ENCODE measurements at places on chromosomes 1 and 21.
A peak's percentile ranks its signal among the peaks of the same experiment; 100 is the strongest.

GRCh38 chr1:153428791-153429190 is 12.5 kb downstream of the S100A7A start:
- no peak for DNase-seq

- DNase-seq, result no peak
Measured at GRCh38 chr1:149995927-149996326, 14.6 kb downstream of the OTUD7B start.

GRCh38 chr1:234619794-234620247 is 9.8 kb upstream of the IRF2BP2 start:
- DNase-seq, result no peak

- DNase-seq, result peak; percentile 80
Measured at GRCh38 chr1:36285443-36286101, 20.6 kb upstream of the SH3D21 start.

- peak; percentile 24 for DNase-seq
Measured at GRCh38 chr1:205775717-205776056, 405 bp upstream of the RAB29 start.
